ENCODE measurements at places on chromosomes 6 and 20.

GRCh38 chr20:1883986-1884385 lies 11.2 kb upstream of the SIRPA start:
- no peak for DNase-seq

- DNase-seq, result no peak
Observed at GRCh38 chr6:79810871-79811270, 136.5 kb downstream of the ELOVL4 start.

DNA sequence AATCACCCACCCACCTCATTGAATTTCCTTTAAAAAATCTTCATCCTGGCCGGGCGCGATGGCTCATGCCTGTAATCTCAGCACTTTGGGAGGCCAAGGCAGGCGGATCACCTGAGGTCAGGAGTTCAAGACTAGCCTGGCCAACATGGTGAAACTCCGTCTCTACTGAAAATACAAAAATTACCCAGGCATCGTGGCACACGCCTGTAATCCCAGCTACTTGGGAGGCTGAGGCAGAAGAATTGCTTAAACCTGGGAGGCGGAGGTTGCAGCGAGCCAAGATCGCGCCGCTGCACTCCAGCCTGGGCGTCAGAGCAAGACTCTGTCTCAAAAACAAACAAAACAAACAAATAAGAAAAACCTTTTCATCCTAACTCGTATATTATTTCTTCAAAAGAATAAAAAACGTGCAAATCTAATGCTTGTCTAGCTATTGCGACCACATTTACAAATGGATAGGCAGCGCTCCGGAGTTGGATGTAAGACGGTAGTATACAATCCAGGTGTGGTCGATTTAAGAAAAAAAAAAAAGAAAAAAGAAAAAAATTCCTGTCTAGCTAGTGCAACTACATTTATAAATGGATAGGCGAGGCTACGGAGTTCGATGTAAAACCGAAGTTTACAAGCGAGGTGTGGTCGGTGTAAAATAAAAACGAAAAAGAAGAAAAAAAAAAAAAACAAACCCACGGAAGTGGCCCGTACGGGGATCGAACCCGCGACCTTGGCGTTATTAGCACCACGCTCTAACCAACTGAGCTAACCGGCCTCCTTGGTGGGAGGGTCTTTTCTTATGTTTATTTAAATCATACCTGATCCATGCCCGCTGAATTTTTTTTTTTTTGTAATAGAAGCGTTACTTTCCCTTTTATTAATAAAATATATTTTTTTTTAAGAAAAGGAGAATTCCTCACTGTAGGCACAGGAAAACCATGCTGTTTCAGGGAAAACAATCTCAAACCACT lies 70.7 kb upstream of the PRSS16 start:
- peak; percentile 86 for DNase-seq

- no peak for DNase-seq
Observed at GRCh38 chr6:45123023-45123422, 205.1 kb upstream of the RUNX2 start.

DNA sequence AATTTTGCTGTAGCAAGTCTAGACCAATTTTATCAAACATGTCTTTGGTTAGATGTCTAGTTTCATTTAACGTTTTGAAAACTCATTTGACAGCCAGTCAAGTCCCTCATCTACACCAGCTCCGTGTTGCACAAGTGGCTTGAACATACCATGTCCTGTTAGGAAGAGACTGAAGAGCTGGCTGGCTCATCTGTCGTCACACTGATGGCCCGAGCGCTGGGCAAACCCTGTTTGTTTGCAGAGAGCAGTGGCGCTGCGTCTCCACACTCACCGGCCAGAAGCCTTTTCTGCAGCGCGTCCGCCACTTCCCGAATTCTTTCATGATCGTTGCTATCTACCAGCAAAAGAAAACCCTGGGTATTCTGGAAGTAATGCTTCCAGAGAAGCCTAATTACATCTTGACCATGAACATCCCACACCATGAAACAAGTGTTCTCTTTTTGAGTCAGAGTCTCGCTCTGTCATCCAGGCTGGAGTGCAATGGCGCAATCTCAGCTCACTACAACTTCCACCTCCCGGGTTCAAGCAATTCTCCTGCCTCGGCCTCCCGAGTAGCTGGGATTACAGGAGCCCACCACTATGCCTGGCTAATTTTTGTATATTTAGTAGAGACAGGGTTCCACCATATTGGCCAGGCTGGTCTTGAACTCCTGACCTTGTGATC lies 10.7 kb upstream of the TCFL5 start:
- DNase-seq, result no peak

GRCh38 chr6:134092449-134092848 lies 40.0 kb upstream of the SLC2A12 start:
- no peak for DNase-seq

GRCh38 chr20:32052090-32052777 lies at the start of gene HCK:
HCK (plus strand) TSS chr20:32052242.
- no peak for DNase-seq

DNA sequence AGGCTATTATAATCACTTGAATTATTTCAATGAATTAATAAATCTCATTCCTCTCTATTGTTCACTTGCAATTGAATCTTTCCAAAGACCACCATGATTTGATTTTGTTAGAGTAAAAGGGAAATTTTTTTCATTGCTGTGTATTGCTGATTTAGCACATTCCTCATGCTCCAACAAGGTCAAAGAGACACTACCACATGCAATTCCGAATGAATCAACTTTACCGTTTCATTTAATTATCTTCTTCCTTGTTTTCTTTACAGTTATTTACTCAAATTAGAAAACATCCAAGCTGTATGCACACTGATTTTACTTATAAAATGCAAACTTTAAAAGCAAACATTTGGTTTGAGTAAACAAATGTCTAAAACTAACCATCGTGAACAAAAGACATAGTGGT lies 967 bp downstream of the KIAA0408 start:
- DNase-seq, result no peak

DNA sequence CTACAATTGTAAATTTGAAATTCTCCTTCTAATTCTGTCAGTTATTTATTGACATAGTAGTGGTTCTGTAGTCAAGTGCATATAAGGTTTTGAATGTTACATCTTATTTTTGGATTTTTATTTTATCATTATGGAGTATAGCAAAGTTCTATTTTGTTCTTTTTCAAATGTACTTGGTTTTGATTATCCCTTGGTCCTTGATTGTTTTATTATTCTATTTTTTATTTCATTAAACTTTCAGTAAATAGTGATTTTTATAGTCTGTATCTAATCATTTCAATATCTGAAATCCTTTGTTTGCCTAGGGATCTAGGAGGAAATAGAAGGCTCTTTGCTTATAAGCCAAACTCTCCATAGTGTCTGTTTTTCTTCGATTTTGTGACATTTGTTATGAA lies 87.8 kb downstream of the HFE start:
- DNase-seq, result no peak

GRCh38 chr6:98047164-98047563 lies 764.1 kb upstream of the MMS22L start:
- no peak for DNase-seq

GRCh38 chr6:82144852-82145340 lies 102.6 kb downstream of the IBTK start:
- no peak for DNase-seq

GRCh38 chr20:33237989-33238388 lies 2.2 kb downstream of the BPIFA1 start:
- DNase-seq, result no peak

- no peak for DNase-seq
Observed at GRCh38 chr6:25503686-25504085, 148.3 kb upstream of the SCGN start.

DNA sequence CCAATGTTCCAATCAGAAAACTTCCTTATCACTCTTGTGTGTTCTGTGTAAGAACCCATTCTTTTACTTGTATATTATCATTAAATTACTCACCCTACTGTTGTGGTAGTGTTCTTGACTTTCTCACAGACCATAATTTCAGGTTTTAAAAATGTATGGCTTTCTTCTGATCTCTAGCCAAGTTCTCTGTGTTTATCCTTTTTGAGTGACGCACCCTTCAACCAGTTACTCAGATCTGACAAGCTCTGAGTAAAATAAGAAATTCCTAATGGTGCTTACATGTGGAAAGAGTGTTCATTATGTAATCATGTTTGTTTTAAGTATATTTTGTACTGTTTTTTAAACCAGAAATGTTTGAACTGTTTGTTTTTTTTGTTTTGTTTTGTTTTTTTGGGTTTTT lies 11.0 kb downstream of the TBPL1 start:
- DNase-seq, result no peak

DNA sequence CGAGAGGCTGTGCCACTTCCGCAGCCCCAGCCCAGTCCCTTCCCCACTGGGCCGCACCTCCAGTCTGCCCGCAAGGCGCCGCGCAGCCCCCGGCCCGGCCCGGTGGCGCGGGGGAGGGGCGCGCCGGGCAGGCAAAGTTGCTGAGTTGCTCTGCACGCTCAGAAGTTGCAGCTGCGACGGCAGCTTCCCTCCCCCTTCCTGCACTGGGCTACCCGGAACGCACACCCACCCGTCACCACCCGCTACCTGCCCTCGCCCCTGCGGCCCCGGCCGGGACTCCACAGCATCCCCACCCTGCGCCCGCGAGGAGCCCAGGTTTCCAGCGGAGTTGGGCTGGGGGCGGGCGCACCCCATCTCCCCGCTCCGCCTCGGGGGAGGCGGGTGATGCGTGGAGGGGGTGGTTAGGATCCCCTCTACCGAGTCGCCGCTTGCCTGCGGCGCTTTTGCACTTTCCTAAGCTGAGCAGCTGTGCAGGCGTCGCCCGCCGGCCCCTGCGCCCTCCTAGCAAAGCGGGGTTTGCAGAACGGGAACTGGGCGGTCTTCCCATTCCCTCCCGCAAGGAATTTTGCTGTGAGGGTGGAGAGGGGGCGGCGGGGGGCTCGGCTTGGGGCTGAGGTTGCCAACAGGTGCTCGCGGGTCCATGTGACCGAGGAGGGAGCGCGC lies 55.9 kb upstream of the RREB1 start:
- DNase-seq, result peak; percentile 41

DNA sequence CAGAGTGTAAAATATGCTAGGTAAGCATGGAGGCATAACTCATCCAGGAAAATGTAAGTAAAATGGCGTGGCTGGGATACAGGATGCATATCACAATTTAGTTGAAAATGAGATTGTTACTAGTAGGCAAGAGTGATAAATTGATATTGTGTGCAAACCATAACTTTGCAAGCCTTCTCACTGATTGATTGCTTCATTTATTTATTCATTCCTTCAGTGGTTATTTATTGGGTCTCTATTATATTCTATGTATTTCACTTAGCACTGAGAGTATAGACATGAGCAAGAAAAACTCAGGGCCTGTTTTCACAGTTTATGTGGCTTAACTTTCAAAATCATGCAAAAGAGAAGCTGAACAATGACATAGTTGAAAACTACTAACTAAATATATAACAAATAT lies 241.0 kb upstream of the EYS start:
- DNase-seq, result no peak

DNA sequence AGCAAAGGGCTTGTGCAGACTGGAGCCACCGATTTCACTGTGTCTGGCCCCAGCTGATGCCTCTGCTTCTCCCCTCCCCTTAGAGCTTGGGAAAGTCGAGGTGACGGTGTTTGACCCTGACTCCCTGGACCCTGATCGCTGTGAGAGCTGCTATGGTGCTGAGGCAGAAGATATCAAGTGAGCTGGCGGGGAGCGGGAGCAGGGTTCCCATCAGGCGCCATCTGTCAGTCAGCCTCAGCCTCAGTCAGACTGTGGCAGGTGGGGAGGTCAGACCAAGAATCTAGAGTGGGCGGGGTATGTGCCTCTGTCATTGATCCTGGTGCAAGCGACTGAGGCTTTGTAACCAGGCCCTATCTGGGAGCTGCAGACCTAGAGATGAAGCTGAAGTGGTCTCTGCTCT lies 5.5 kb downstream of the ERGIC3 start:
- no peak for DNase-seq

DNA sequence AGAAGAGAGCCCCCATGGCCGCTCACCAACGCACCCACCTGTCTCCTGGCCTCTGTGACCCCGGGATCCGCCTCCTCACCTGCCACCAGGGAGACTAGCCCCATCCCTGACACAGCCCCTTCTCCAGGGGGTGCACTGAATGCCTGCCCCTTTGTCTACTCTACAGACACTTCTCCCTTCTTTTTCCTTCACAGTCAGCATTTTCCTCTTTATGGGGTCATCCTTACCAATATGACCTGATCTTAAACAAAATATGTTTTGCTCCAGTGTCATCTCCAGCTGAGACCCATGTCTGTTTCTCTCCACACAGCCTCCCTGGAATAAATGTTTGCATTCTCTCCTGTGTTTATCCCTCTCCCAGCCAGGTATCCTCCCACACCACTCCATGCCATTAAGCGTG lies 14.6 kb upstream of the CCR6 start:
- no peak for DNase-seq

- no peak for DNase-seq
Observed at GRCh38 chr6:88492241-88492640, 326.1 kb upstream of the CNR1 start.

- DNase-seq, result no peak
Observed at GRCh38 chr6:148225871-148226270, 116.8 kb upstream of the SASH1 start.

DNA sequence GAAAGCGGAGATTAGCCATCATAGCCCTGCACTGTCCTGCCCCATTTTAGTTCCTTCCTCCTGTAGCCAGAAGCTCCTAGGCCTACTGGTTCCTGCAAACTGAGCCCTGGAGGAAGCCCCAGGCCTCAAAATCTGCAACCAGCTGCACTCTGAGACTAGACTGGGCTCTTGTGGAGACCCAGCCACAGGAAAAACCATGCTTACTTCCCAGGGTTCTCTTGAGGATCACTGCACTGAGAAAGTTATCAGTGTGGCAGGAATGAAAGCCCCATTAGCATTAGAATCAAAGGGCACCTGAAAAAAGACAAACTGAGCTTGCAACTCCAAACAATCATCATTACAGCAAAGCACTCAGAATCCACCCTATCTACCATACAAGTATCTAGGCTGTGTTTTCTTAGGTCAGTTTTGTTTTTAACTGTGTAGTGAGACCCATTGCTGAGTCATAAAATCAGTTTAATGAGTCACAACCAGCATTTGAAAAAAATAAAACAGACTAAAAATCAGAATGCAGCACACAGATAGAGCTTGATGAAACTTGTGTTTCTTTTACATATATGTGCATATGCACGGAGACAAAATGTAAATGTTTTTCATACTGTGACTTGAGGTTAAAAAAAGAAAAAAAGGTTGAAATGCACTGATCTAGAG lies 91.0 kb downstream of the UNC5CL start:
- no peak for DNase-seq

DNA sequence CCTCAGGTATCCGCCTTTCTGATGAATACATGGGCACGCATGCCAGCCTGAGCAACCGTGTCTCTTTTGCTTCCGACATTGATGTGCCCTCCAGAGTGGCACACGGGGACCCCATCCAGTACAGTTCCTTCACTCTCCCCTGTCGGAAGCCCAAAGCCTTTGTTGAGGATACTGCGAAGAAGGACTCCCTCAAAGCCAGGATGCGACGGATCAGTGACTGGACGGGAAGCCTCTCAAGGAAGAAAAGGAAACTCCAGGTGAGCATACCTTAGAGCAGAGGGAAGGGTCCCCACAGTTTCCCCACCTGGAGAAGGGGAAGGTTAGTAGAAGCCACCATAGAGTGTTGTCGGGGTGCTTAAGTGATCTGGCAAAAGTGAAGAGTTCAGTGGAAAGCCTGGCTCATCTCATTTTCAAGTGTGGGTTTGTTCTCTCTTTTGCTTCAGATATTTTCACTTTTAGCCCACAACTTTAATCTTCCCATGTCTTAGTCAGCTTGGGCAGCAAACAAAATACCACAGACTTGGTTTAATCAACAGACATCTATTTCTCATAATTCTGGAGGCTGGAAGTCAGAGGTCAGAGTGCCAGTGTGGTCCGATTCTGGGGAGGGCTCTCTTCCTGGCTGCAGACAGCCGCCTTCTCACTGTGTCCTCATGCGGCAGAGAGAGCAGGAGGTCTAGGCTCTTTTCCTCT lies 133.5 kb upstream of the CLDN20 start:
- DNase-seq, result no peak

GRCh38 chr6:26159357-26160273 lies 72.4 kb downstream of the HFE start:
- peak; percentile 15 for DNase-seq
